ENCODE measurements at places on chromosomes 13 and 19. TPM values are rescaled to one million over a fixed set of nuclear protein-coding genes. Genes with fewer than 3 reads are reported as not detected.

The CASP14 gene
- total RNA-seq = not detected

GRCh38 chr13:81406639-81407292 is 1065.8 kb upstream of the SPRY2 start:
- no peak for DNase-seq

DNA sequence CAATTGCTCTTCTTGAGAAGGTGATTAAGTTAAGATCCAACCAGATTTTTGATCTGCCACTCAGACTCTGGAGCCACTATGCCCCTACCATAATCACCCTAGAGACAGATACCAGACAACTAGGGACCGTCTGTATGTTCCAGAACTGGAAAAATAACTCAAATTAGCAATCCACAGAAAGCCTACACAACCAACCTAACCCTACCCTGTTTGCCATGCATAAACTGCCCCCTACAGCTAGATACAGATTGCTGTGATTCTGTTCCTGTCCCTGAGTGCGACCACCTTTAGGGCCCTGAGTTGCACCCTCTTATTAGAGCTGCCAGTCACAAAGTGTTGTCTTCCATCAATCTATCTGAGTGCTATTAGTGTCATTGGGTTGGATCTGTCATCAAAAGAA is 929.8 kb upstream of the SLITRK1 start:
- no peak for DNase-seq

The PRSS57 gene
- not detected for total RNA-seq

DNA sequence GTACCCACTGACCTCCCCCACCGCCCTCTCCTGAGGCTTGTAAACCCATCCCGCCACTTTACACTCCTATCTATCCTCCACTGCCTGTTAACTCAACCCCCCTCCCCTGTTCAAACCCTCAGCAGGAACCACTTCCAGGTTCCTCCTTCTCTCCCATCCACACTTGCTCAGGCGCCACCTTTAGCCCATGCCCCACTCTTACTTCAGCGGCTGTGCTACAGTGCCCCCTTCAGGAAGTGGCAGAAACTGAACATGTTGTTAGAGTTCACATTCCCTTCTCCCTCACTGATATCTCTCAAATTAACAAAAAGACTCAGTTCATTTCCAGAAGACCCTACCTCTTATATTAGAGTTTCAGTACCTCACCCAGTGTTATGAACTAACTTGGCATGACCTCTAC is 49.4 kb downstream of the ZNF91 start:
- no peak for DNase-seq

The MBD3L3 gene
- not detected for total RNA-seq
